ENCODE measurements at places on chromosomes 16 and 17. TPM values are rescaled to one million over a fixed set of nuclear protein-coding genes. Genes with fewer than 3 reads are reported as not detected.

DNA sequence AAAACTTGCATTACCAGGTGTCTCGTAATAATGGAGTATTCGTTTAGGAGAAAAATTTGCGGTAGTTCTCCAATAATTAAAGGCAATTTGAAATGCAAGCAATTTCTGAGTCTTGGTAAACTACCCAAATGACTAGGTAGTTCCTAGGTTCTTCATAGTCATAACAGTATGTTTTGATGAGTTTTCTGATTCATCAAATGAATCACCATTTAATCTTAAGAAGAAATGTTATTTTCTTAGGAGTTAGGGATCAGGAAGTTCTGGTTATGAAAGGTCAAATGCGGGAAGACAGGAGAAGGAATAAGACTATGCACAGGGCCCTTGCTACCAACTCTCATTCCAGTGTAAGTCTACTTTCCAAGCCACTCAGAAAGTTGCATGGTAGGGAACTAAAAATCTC lies 221.5 kb upstream of the SOX9 start:
- DNase-seq = no peak
- H3K4me3 ChIP-seq = no peak overlapping the region
- no peaks in the 10 kb centered on the region for H3K36me3 ChIP-seq
- no peaks in the 10 kb centered on the region for H3K27me3 ChIP-seq
- H3K27ac ChIP-seq = no peak overlapping the region
- H3K4me1 ChIP-seq = no peaks in the 10 kb centered on the region

GRCh38 chr17:72336804-72337070 lies 215.9 kb downstream of the SOX9 start:
- no peak for DNase-seq
- H3K27ac ChIP-seq = no peak overlapping the region
- no peaks in the 10 kb centered on the region for H3K36me3 ChIP-seq

- no peaks in the 10 kb centered on the region for H3K36me3 ChIP-seq
- no peak overlapping the region for H3K27ac ChIP-seq
- DNase-seq = no peak
- H3K27me3 ChIP-seq = no peaks in the 10 kb centered on the region
- no peaks in the 10 kb centered on the region for H3K4me1 ChIP-seq
Observed at GRCh38 chr16:73371584-73372319, 323.8 kb upstream of the ZFHX3 start.

GRCh38 chr17:77720946-77721845 lies 237.3 kb upstream of the TNRC6C start:
- no peak overlapping the region for H3K27ac ChIP-seq
- no peaks in the 10 kb centered on the region for H3K36me3 ChIP-seq
- no peaks in the 10 kb centered on the region for H3K27me3 ChIP-seq
- no peak for DNase-seq
- H3K4me3 ChIP-seq = no peak overlapping the region
- no peaks in the 10 kb centered on the region for H3K4me1 ChIP-seq

Gene ITGAL
- 11.3 TPM for total RNA-seq

Measured in stomach (tissue), 19 donors.